ENCODE measurements at places on chromosomes 2 and 18. TPM values are rescaled to one million over a fixed set of nuclear protein-coding genes. Genes with fewer than 3 reads are reported as not detected.

Gene GALM
- 21.0 TPM for total RNA-seq

Gene CLEC4F
- total RNA-seq, result not detected

Gene SERPINB2
- total RNA-seq, result not detected

Gene SPP2
- total RNA-seq, result not detected

Gene PIEZO2
- total RNA-seq, result 2.1 TPM

Gene ABHD1
- 0.06 TPM for total RNA-seq

Gene UGT1A1
- not detected for total RNA-seq

Gene DBI
- total RNA-seq, result 127 TPM

Gene ZNF638
- total RNA-seq, result 52.4 TPM

Gene C2orf76
- total RNA-seq, result 9.4 TPM

Gene LOXHD1
- total RNA-seq, result 0.05 TPM

Gene GCG
- not detected for total RNA-seq

Gene NEURL3
- not detected for total RNA-seq

Gene PDE11A
- total RNA-seq, result not detected

Gene NPHP1
- 0.73 TPM for total RNA-seq

Gene LYG1
- total RNA-seq, result not detected

Gene LDLRAD4
- total RNA-seq, result 0.12 TPM

Gene SPIRE1
- total RNA-seq, result 10.3 TPM

Gene VWC2L
- total RNA-seq, result not detected

Gene REG1B
- total RNA-seq, result not detected

Gene LNPK
- 18.2 TPM for total RNA-seq

Gene SPEG
- 8.5 TPM for total RNA-seq

Gene ELOA2
- not detected for total RNA-seq

Gene SMYD1
- not detected for total RNA-seq

Gene CCDC74A
- total RNA-seq, result 5.5 TPM

Gene FAM117B
- total RNA-seq, result 6.0 TPM

Gene PDCD1
- total RNA-seq, result not detected

Gene MAL
- total RNA-seq, result not detected

Gene SLC16A14
- total RNA-seq, result not detected

Gene ONECUT2
- total RNA-seq, result under 0.01 TPM

Gene GPAT2
- total RNA-seq, result 2.3 TPM

Gene CD302
- 56.9 TPM for total RNA-seq

Gene LRP2
- total RNA-seq, result not detected

Gene LYPD6B
- not detected for total RNA-seq

Gene TNFAIP6
- 19.3 TPM for total RNA-seq

Gene ASTL
- total RNA-seq, result not detected

Gene MEP1B
- not detected for total RNA-seq

Gene AQP12B
- total RNA-seq, result not detected

Gene G6PC2
- total RNA-seq, result not detected

Gene CSRNP3
- total RNA-seq, result 2.7 TPM

Gene PLGLB2
- total RNA-seq, result 0.68 TPM

Gene LYPD6
- total RNA-seq, result not detected

Gene ANKRD36B
- 11.6 TPM for total RNA-seq

Gene RIT2
- not detected for total RNA-seq

Gene ELMOD3
- total RNA-seq, result 7.2 TPM

Gene EMILIN2
- total RNA-seq, result 16.3 TPM

Gene CKAP2L
- 0.81 TPM for total RNA-seq

Gene OXER1
- total RNA-seq, result not detected

Gene TMEM247
- not detected for total RNA-seq

Gene RSAD2
- total RNA-seq, result 1.1 TPM

Gene SOX11
- total RNA-seq, result not detected

Gene MATN3
- total RNA-seq, result 0.62 TPM

Gene UGT1A9
- total RNA-seq, result not detected

Gene RNF125
- 1.3 TPM for total RNA-seq

Gene NEU2
- not detected for total RNA-seq

Gene PCARE
- total RNA-seq, result not detected

Gene ECEL1
- total RNA-seq, result not detected

Gene ST6GAL2
- 4.7 TPM for total RNA-seq

Gene MTLN
- 50.3 TPM for total RNA-seq

Gene LAMA3
- total RNA-seq, result 2.1 TPM

Measured in cardiac ventricle fibroblast (primary cell).